Stimulated activated CD8-positive, alpha-beta memory T cell treated with anti-CD3 and anti-CD28 coated beads, Interleukin-7, amount 100 ng/mL, for 48 hours (primary cell): ENCODE measurements at places on chromosomes 12 and 14.

DNA sequence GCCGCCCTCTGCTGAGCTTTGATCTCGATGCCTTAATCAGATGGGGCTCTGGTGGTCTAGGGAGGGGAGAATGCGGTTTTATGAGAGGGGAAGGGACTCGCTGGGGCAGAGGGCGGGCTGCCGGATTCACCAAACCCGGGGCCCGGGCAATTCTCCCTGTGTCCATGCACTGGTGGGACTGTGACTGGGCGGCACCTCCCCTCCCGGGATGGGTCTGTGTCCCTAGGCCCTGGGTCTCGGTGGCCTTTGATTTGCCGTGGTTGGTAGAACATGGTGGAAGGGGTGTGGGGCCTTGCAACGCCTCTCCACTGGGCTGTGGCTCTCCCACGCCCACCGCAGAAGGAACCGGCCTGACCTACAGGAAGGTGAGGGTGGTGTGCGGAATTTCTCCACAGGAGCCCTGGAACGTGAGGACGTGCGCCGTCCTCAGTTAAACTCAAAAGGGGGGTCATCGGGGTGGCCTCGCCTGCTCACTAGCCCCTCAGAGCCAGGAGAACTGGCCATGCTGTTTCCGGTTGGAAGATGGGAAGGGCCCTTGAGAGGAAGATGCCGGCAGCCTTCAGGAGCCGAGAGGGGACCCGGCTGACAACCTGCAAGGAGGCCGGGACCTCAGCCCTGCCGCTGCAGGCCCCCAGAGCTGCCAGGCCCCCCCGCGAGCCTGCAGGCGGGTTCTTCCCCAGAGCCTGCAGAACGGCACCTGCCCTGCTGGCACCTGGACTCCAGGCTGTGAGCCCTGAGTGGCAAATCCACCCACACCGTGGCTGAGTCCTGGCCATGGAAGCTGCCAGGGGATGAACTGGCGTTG, 43.6 kb downstream of the NOC4L start:
- no peak for DNase-seq

- no peak for DNase-seq
These were observed 21.3 kb downstream of the TSPAN9 start for GRCh38 chr12:3098436-3098835.

GRCh38 chr12:89933911-89934310, 225.3 kb upstream of the ATP2B1 start:
- DNase-seq: no peak

DNA sequence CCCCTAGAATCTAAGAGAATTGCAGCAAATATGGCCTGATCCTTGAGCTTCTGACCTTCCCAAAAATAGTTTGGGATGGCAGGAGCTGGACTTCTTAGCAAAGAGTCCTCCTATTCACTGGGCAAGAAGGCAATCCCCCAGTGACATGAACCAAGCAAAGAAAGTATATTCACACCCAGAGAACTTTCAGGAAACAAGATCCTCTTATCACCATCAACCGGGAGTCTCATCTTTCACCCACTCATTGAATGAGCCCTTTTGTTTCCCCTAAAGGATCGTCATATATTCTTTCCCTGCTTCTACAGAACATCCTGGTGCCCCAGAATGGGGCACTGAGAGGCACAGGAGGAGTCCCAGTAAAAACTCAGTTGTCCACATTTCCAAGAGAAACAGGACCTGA, 19.7 kb downstream of the SPTB start:
- DNase-seq: no peak

- DNase-seq: no peak
These were observed 77.2 kb upstream of the DCD start for GRCh38 chr12:54725233-54725843.

DNA sequence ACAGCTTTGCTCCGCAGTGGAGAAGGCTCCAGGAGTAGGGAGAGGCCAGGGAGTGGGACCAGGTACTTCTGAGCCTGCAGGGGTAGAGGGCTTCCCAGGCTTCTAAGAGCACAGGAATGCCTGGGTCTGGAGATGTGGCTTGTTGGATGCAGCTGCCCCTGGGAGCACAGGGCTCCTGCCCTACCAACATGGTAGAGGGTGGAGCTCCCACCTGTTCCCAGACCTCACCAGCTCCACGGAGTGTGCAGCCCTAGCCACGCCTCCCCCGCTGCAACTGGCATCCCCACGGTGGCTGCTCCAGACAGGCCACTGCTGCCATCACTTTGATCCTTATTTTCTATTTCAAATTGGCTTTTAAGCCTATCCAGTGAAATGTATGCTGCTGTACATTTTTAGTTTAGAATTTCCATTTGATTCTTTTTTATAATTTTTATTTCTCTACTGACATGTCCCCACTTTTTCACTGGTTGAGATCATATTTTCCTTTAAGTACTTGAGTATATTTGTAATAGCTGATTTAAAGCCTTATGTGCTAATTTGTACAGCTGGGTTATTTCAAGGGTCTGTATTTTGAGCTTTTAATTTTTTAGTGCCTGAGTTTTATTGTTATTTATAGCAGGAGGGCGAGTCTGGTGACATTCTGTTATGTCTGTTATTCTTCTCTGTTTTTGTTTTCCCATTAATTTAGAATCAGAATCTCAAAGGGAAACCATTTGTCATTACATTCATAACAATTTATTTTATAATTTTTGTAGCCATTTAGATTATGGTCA, 78.0 kb downstream of the DERA start:
- no peak for DNase-seq

DNA sequence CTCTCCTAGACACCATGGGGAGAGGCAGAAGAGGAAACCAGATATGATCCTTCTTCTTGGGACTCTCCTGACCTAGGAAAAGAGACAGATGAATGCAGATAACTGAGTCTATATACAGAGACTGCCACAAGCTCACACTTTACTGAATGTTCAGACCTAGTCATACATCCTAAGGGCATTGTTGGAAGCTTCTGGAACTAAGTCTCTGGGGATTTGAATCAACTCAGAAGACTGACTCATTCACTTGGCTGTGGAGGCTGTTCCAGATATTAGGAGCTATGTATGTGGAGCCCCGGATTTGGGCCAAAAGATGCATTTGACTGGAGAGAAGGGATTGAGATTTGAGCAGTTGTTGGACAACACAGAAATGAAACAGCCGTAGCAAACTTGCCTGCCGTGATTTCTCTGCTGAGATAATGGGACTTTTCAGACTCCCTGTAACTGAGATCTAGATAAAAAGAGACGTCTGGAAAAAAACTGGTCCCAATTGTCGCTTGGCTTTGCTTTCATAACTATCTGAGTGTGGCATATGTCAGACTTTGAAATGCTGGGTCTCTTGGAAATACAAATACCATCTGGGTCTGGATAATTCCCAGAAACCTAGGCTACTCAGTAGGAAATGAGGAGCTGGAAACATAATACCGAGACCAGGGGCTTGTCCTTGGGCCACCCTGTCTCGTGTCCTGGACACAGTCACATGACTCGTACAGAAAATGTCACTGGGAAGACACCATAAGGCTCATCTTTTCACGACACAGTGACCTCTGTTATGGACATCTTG, 396.8 kb downstream of the NUAK1 start:
- no peak for DNase-seq

GRCh38 chr14:99131632-99132271, 140.2 kb downstream of the BCL11B start:
- DNase-seq: no peak

DNA sequence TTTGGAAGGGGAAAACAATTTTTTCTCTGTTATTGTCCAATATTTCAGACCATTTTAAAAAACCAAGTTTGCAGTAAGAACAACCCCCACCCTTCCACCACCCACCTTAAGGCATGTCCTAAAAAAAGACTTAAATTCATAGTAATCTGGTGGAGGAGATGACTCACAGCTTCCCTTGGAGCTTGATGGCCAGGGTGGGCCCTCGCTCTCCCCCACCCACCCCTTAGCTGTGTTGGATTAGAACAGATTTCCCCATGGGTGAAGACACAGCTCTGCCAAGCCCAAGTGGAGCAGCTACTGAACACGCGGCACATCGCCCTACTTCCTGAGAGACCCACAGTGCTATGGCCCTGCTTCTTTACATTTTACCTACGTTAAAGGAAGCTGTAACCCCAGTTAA, 140.3 kb downstream of the GCH1 start:
- DNase-seq: no peak

GRCh38 chr14:91315844-91316267, 71.4 kb upstream of the GPR68 start:
- peak; percentile 91 for DNase-seq
